ENCODE measurements at places on chromosomes 1 and 21.

DNA sequence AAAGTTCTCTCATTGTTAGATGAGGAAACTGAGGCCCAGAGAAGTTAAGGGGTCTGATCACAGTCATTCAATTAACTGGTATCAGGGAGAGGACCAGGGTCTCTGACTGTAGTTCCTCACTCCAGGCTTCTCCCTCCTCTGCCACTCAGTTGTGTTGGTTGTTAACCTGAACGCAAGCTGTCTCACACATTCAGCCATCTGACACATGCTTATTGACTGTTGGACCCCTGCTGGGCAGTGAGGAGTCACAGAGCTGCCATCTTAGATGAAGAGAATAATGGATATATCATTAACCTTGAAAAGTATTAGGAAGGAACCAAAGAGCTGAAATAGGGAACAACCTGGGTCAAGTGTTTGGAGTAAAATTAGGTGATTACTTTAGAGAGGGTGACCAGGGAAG lies 194.8 kb downstream of the ZZZ3 start:
- no peak for DNase-seq

- peak; percentile 3 for DNase-seq
These were observed 22.3 kb downstream of the BTG3 start for GRCh38 chr21:17590430-17590829.

DNA sequence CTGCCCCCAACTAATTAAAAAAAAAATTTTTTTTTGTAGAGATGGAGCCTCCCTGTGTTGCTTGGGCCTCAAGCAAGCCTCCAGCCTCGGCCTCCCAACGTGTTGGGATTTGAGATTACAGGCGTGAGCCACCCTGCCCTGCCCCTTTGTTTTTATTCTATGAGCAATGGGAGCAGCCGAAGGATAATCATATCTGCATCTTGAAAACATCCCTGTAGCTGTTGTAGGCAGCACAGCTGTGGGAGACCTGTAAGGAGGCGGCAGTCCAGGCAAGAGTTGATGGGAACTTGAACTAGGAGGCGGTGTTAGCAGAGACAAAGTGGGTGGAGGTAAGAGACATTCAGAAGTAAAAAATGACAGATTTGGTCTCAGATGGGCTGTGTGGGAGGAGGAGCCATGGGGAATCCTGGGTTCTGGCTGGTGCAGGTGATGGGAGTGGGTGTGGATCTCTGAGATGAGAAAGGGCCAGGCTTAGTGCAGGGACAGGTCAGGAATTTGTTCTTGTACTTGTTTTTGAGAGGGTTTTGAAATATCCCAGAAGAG lies 31.3 kb downstream of the STUM start:
- DNase-seq = no peak

DNA sequence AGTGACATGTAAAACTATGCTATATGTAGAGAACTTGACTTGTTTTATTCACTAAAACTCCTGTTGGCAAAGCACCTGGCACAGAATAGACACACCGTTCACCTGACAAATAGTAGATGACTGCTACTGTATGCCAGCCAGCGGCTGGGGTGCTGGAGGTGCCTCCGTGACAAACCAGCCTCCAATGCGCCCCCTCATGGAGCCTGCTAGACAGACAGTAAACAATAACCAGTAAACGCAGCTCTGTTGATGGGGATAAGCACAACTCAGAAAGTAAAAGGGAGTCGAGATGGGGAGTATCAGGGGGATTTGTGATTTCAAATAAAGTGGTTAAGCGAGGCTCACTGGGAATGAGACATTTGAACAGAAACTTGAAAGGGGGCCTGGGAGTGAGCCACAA lies 107.2 kb downstream of the PRDM2 start:
- peak; percentile 37 for DNase-seq

GRCh38 chr1:67880056-67880601 lies 46.9 kb upstream of the GNG12 start:
- peak; percentile 59 for DNase-seq

DNA sequence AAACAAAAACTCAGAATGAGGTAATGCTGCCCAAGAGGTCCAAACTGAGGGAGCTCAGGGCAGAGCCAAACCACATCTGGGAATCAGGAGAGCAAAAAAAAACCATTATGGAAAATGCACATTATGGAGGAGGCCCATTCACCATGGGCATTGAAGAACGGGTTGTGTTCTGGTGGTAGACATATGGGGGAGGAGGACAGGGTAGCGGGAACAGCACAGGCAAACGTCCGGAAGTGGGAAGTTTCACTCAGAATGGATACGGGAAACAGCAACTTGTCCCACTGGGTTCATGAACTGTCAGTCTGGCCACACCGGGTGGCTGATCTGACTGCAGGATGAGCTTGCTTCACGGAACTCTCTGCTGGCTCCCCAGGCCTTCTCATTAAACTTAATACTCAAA lies 139.7 kb downstream of the RRAGC start:
- DNase-seq = no peak

DNA sequence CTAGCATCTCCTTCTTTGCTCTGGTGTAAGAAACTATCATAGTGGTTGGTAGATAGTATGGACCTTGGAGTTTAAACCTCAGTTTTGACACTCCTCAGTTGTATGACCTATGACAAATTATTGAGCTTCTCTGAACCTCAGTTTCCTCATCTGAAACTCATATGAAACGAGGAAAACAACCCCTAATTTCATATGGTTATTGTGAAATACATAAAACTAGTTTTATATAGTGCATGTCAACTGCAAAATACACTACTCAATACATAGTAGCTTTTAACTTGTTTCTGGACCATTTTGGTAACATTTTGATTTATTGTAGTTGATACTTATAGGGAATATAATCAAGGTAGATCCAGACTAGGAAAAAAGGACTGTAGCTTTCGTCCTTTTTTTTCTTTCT lies 32.9 kb downstream of the CLIC4 start:
- DNase-seq = no peak

DNA sequence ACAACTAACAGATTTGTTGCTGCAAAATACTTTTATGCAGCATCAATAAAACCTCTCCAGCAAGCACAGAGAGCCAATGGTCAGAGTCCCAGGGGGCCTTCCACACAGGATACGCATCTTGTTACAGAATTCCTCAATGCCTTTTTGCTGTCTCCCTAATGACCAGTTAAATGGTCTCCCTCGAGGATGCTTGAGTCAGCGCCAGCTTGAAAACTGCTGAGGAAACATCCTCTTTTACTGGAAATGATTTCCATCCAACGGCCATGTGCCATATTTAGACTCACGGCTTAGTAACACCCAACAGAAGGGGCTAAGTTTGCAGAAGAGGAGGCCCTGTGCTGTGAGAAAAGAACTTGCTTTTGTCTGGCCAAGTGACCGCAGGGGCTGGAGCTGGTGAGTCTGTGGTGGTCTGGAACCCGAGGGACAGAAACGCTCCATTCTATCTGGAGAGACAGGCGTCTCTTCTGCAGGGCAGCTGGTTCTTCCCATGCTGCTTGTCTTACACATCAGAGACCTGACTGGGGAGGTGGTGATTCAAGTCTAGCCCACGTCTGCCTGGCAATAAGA lies 496.4 kb downstream of the SETD4 start:
- DNase-seq = peak; percentile 86

DNA sequence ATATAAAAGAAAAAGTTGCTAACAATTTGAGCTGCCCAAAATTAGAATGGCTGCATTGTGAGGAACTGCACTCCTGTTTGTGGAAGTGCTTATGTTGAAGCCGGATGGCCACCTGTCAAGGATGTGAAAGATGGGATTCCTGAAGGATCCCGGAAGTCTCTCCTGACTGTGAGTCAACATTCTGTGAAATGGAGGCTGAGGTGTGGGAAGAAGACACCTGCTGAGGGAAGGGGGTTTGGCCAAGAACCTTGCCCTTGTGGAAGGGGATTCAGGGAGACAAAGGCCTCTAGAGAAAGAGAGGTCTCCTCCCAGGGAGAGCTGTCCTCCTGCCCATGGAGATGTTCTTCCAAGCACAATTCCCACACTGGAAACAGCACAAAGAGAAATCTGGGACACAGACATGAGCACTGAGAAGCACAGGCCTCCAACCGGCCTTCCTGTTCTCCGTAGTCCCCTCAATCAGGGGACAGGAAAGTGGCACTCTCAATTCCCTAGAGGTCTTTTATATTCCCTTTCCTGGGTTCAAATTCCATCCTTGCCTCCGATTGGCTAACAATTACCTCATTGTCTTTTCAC lies 70.5 kb downstream of the CD2 start:
- DNase-seq = no peak

GRCh38 chr21:44092211-44092610 lies 15.0 kb upstream of the PWP2 start:
- no peak for DNase-seq

- DNase-seq = no peak
These were observed 15.0 kb upstream of the FAM131C start for GRCh38 chr1:16088351-16088911.

- peak; percentile 32 for DNase-seq
These were observed 131.4 kb upstream of the F3 start for GRCh38 chr1:94672934-94673333.

DNA sequence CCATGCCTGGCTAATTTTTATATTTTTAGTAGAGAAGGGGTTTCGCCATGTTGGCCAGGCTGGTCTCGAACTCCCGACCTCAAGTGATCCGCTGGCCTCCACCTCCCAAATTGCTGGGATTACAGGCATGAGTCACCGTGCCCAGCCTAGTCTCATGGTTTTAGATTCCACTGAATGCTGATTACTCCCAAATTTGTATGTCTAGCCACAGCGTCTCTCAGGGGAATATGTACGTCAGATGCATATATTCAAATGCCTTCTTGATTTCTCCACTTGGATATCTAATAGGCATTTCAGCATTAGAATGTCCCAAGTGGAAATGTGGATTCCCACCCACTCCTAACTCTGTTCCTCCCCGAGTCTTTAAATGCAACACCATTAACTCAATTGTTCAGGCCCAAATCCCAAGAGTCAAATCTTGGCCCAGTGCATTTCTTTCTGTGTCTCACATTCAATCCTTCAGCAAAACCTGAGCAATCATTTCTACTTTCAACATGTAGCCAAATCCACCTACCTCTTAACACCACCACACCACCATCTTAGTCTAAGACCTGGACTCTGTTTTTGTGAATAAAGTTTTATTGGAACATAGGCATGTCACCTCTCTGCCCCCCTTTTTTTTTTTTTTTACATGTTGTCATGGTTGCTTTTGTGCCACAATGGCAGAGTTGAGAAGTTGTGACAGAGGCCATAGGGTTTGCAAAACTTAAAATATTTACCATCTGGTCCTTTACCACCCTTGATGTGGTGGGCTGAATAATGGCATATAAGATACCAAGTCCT lies 9.8 kb upstream of the CAMTA1 start:
- DNase-seq = no peak

GRCh38 chr1:198730952-198731351 lies 92.1 kb downstream of the PTPRC start:
- DNase-seq = no peak

DNA sequence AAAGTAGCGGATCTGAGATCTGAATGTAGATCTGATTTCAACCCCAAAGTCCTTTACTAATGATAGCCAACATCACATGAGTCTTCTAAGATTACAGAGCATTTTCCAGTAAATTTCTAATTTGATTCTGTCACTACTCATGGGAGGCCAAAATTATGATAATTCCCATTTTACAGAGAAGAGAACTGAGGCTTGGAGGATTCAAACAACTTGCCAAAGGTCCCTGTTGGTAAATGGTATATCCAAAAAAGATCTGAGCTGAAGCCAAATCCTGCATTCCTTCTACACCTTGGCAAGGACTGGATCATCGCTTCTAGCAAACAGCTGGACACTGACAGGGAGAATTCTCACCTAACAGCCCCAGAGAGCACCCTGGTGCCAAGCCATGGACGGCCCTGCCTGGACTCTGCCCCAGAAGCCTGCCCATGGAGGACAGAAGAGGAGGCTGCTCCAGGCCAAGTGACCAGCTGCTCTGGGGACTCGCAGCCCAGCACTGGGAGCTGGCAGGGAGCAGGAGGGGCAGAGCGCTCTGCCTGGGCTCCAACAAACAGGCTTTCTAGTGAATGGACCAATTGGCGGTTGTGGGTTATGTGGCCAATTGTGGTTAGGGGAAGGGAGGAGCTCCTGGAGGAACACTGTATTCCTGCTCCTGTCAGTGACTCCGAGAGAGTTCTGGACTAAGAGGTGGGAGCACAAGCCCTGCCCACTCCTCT lies 6.4 kb upstream of the CSF1 start:
- no peak for DNase-seq

DNA sequence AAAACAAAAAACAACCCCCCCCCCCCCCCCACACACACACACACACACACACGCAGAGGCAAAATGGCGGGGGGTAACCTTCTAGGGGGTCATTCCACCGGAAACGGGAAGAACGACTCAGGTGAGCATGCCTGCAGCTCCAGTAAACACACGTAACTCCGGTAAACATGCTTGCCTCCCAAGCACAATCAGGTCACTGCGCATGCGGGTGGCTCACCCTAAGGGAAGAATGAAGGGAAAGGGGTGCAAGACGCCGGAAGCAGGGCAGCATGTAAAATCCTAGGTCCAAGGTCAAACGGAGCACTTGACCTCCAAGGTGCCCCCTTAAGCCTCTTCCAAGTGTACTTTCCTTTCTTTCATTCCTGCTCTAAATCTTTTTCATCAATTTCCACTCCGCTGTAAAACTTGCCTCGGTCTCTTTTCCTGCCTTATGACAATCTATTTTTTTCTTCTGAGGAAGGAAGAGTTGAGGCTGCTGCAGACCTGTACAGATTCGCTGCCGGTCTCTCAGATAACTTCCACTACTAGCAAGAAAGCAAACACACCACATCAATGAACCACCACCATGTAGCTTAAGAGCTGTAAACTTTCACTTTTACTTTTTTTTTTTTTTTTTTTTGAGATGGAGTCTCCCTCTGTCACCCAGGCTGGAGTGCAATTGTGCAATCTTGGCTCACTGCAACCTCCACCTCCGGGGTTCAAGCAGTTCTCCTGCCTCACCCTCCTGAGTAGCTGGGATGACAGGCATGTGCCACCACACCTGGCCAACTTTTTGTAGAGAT lies 21.0 kb upstream of the CBR3 start:
- no peak for DNase-seq

- DNase-seq = no peak
These were observed 430.9 kb downstream of the LTN1 start for GRCh38 chr21:28561772-28562171.

GRCh38 chr1:74388855-74389254 lies 123.6 kb downstream of the LRRC53 start:
- DNase-seq = no peak

DNA sequence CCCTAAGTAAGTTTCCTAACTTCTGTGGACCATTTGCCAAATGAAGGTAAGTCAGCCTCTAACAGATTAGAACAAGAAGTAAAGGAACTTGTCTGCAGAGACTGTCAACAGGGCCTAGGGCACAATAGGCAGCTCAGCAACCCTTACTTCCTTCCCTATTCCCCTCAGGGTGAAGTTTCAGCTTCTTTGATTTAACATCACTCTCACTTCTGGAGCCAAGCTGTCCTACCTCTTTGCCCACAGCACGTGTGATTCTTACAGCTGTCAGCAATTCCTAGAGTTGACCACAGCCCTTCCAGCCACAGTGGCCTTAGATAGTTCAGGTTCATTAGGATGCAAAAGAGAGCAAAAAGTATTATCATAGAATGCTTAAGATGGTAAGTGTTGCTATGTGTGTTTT lies 7.6 kb upstream of the EIF4G3 start:
- no peak for DNase-seq

GRCh38 chr1:186302381-186302920 lies 72.6 kb downstream of the TPR start:
- no peak for DNase-seq

- peak; percentile 31 for DNase-seq
These were observed 68.3 kb upstream of the GCLM start for GRCh38 chr1:93977598-93977945.

- DNase-seq = peak; percentile 87
These were observed 708.8 kb downstream of the LTN1 start for GRCh38 chr21:28283641-28284490.

Measured in adipocyte (in vitro differentiated cells).